ENCODE measurements at places on chromosomes 5 and 9. TPM values are rescaled to one million over a fixed set of nuclear protein-coding genes. Genes with fewer than 3 reads are reported as not detected.

- no peak overlapping the region for H3K27ac ChIP-seq
- no peaks in the 10 kb centered on the region for H3K36me3 ChIP-seq
- H3K4me3 ChIP-seq: no peak overlapping the region
- H3K4me1 ChIP-seq: no peaks in the 10 kb centered on the region
- no peak for DNase-seq
These were observed 24.7 kb upstream of the CEP72 start for GRCh38 chr5:587403-587802.

Gene FIBCD1
- total RNA-seq: 7.3 TPM

GRCh38 chr9:70557661-70558369 lies 143.4 kb upstream of the KLF9 start:
- H3K4me3 ChIP-seq: no peak overlapping the region
- no peak for DNase-seq
- H3K36me3 ChIP-seq: no peaks in the 10 kb centered on the region
- H3K27me3 ChIP-seq: no peaks in the 10 kb centered on the region
- no peak overlapping the region for H3K27ac ChIP-seq

Gene SPINK6
- total RNA-seq: not detected

Gene SVEP1
- total RNA-seq: 76.3 TPM

Gene DOCK8
- total RNA-seq: under 0.01 TPM

DNA sequence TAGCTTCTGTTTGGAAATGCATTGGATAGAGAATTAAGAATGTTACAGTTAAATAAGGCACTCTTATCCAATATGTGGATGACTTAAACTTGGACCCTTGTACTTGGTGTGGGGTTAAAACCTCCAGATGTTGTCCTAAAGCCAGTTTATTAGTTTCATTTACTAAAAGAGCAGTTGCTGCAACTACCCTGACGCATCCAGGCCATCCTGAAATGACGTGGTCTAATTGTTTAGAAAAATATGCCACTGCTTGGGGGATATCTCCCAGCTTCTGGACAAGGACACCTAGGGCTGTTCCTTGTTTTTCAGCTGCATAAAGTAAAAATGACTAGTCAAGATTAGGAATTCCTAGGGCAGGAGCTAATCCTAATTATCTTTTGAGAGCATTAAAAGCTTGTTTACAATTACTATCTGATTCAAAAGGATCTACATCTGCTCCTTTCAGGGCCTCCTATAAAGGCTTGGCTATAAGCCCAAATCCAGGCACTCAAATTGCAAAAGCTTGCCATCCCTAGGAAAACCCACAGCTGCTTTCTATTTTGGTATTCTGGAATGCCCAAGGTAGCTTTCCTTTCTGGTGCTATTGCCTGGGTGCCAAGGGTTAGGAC lies 45.7 kb upstream of the SLCO4C1 start:
- H3K27me3 ChIP-seq: no peaks in the 10 kb centered on the region
- no peaks in the 10 kb centered on the region for H3K4me1 ChIP-seq
- no peaks in the 10 kb centered on the region for H3K36me3 ChIP-seq

DNA sequence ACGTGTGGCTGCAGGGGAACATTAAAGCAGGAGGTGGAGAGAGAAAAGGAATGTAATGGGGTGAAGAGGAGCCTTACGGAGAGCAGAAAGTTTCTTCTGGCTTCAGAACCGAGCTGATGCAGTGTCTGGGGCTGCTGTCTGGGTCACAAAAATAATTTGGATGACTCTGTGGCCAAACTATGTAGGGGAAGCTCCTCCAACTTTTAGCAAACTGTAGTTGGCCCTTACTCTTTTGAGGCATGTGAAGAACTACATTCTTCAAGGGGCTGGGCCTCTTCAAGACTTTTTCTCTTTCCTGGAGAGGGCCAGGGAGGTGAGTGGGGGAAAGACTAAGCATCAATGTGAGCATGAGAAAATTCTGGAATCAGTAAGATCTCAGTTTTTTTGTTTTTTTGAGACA lies 31.9 kb upstream of the SPARC start:
- DNase-seq: peak; percentile 95
- H3K27me3 ChIP-seq: no peaks in the 10 kb centered on the region
- peak overlapping the region; percentile 31 for H3K27ac ChIP-seq
- H3K4me1 ChIP-seq: peaks cover 13% of the 10 kb centered on the region
- no peaks in the 10 kb centered on the region for H3K36me3 ChIP-seq
- no peak overlapping the region for H3K4me3 ChIP-seq

Gene AK1
- 47.6 TPM for total RNA-seq

DNA sequence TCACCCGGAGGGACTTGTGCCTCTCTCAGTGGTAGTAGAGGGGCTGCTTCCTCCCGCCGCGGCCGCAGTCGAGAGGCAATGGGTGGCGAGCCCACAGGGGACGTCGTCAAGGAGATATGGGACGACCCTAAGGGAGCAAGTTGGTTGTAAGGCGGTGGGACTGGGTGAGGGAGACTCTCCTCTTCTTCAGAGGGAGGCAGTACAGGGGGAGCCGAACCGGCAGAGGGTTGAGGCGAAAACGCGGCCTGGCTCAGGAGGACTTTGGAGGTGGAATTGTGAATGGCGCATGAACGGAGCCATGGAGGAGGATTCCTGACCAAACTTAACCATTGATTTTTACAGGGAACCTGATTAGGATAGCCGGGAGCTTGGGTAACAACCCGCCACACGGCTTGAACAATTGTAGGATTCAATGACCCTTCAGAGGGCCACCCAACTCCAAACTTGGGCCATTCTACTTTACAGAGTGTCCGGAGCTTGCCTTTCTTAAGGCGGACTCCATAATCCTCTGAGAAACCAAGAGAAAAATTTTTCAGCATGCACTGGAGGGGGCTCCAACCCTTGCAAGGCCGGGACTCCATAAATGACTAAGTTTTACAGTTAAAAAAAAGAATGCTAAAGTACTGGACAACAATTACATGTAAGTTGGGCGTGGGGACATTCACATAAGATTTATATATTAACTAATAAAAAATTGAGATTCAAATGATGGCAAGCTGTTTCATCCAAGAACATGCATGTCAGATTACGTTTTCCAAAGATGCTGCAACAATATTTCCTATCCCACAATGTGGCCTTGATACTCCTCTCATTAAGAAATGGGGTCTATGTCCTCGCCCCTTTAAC lies 19.4 kb upstream of the RHOBTB3 start:
- H3K27ac ChIP-seq: no peak overlapping the region
- H3K4me1 ChIP-seq: no peaks in the 10 kb centered on the region
- H3K36me3 ChIP-seq: no peaks in the 10 kb centered on the region
- DNase-seq: no peak
- H3K4me3 ChIP-seq: no peak overlapping the region
- H3K27me3 ChIP-seq: no peaks in the 10 kb centered on the region

DNA sequence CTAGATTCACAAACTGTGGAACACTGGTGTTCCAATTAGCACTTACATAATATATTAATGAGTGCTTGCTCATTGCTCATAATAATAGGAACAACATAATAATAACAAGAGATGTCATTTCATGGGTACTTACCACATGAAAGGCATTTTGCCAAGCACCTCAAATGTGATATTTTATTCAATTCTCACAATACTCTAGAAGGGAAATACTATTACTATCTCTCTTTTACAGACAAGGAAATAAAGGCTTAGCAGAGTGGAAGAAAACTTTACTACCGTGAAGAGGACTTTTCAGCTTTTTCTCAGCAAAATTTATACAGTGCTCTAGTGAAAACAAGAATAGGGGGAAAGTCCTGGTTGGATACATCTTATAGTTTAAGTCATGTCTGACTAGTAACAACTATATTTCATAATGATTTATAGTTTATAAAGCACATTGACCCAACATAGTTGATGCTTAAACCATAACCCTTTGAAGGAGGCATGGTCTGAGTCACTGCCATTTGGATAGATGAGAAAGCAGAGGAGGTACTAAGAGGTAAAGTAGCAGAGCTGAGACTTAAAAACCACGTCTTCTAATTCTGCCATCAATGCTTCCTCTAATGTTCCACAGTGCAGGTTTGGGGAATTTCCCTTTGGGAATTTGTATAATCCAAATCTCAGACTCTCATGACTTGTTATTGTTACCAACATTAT lies 124.7 kb downstream of the CEP120 start:
- H3K4me3 ChIP-seq: no peak overlapping the region
- H3K27me3 ChIP-seq: no peaks in the 10 kb centered on the region
- H3K36me3 ChIP-seq: no peaks in the 10 kb centered on the region
- H3K4me1 ChIP-seq: no peaks in the 10 kb centered on the region
- no peak overlapping the region for H3K27ac ChIP-seq

- H3K36me3 ChIP-seq: no peaks in the 10 kb centered on the region
- DNase-seq: no peak
- H3K27me3 ChIP-seq: no peaks in the 10 kb centered on the region
- no peak overlapping the region for H3K4me3 ChIP-seq
- H3K4me1 ChIP-seq: no peaks in the 10 kb centered on the region
These were observed 59.3 kb downstream of the KCNT1 start for GRCh38 chr9:135761150-135761844.

Gene PCDHA5
- total RNA-seq: not detected

DNA sequence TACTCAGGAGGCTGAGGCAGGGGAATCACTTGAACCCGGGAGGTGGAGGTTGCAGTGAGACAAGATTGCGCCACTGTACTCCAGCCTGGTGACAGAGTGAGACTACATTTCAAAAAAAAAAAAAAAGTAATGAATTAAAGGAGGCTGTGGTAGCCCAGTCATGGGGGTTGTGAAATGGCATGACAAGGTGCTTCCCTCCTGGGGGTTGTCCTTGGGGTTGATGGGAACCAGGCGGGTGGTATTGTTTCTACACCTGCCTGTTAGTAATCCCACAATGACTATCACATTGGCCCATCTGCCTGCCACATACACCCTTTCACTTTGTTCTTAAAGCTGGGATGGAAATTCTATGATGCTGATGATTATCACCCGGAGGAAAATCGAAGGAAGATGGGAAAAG lies 5.6 kb downstream of the IDNK start:
- DNase-seq: no peak
- H3K4me1 ChIP-seq: no peaks in the 10 kb centered on the region
- H3K27ac ChIP-seq: no peak overlapping the region
- peaks cover 2% of the 10 kb centered on the region for H3K36me3 ChIP-seq
- H3K4me3 ChIP-seq: no peak overlapping the region

Data from fibroblast of lung (primary cell).